ENCODE measurements at places on chromosomes 7 and 10.
A peak's percentile ranks its signal among the peaks of the same experiment; 100 is the strongest.

GRCh38 chr7:67805921-67806471 lies 809.4 kb downstream of the TYW1 start:
- DNase-seq: no peak

- no peak for DNase-seq
Measured at GRCh38 chr10:123475466-123475865, 190.7 kb upstream of the GPR26 start.

DNA sequence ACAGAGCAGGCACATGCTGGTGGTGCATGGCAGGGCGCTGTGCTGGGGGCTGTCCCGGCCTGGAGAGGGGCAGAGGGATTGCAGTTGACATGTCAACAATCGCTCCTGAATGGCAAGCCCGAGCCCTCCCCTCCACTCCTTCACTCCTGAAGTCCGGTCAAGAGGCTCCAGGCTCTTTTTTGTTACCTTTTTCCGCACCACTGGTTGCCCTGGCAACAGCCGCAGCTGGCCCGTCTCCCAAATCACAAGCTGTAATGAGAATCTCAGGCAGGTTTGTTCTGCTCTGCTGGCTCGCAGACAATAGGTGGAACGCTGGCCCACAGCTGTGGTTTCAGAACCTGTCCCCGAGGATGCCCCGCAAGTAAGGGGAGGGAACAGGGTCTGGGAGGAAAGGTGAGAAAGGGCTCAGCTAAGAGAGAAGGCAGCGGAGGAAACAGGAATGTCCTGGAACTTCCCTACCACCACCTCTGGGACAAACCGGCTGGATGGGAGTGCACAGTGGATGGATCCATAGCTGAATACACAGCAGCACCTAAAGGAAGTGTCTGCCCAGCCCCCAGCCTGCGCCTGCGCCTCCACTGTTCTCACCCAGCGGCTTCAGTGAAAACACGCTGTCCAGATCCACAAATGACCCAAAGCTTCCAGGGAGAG lies 58.9 kb downstream of the CALML3 start:
- peak; percentile 93 for DNase-seq

- no peak for DNase-seq
Measured at GRCh38 chr10:123287594-123288247, 133.5 kb downstream of the BUB3 start.

DNA sequence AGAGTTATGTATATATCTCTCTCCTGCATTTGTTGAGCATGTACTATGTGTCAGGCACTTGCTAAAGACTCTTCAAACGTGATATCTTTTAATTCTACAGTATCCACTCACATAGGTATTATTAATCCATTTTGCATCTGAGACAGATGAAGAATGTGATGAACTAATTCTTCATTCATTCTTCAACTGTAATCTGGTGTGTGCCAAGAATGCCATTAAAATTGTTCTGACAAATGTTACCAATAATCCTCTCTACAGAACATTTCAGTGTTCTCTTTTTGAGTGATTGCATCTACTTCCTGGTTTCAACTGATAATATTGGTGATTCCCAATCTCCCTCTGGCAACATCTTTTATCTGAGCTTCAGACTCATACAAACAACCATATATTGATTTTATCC lies 18.0 kb upstream of the INHBA start:
- DNase-seq: no peak

DNA sequence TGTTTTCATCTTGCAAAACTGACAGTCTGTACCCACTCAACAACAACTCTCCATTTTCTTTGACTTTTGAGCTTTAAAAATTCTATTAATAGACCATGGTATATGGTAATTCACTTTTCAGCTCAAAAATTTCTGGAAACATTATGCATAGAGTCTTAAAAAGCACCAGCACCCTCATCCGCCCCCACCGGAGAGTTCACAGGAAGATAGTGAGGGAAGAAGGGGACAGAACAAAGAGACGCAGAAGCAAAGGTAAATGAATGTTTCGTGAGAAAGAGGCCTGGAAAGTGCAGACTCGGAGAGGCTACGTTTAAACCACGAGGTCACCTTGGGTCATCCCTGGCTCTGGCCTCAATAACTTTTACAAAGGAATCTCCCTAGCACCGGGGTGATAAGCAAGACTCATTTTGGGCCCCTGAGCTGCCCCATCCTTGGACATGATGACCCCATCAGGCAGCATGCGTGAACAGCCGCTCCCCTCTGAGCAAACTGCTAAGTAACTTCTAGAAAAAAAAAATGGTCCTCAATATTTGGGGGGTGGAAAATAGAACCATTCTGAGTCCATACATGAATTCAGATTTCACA lies 96.3 kb downstream of the CPXM2 start:
- DNase-seq: no peak

DNA sequence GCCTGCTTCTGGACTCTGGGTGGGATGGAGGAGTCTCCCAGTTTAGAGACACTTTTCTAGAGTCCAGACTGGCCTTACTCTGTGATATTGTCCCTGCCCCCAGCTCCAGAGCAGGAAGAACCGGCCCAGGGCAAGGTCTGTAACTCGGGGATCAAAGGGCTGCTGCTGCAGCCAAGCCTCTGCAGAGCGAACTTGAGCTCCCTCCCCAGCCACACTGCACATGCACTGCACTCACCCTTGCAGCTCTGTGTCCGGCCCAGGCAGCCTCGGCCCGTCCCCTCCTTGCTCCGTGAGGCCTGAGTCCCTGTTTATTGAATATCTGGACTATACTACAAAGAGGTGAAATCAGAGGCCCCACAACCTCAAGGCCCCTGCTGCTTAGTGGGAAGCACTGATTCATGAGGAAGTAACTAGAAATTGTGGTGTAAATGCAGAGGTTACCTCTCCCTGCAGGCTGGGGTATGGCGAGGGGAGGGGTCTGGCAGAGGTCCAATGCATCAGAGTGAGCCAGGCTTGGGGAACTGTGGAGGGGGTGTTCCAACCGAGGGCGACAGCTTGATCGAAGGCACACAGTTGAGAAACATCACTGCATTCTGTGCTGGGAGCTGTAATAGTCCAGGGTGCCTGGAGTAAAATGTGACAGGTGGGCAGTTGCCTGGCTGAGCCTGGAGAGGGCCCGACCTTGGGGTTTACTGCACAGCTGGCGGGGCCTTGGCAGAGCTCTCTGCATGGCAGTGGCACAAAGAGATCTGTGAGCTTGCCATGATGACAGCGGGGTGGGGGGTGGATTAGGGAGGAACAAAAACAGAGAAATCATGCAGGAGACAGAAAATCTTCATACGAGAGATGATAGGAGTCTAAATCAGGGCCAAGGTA lies 49.1 kb downstream of the AOC1 start:
- peak; percentile 72 for DNase-seq
